ENCODE measurements at places on chromosomes 12 and 14.
A peak's percentile ranks its signal among the peaks of the same experiment; 100 is the strongest.

GRCh38 chr14:105938055-105938863 lies 411.9 kb downstream of the TMEM121 start:
- peak; percentile 54 for DNase-seq

- DNase-seq, result no peak
Measured at GRCh38 chr12:60078026-60078425, 482.2 kb downstream of the SLC16A7 start.

- DNase-seq, result no peak
Measured at GRCh38 chr12:59678759-59679411, 83.1 kb downstream of the SLC16A7 start.

- no peak for DNase-seq
Measured at GRCh38 chr12:31406345-31406744, 80.4 kb upstream of the SINHCAF start.

- DNase-seq, result no peak
Measured at GRCh38 chr12:79373896-79374499, 316.8 kb downstream of the PAWR start.

DNA sequence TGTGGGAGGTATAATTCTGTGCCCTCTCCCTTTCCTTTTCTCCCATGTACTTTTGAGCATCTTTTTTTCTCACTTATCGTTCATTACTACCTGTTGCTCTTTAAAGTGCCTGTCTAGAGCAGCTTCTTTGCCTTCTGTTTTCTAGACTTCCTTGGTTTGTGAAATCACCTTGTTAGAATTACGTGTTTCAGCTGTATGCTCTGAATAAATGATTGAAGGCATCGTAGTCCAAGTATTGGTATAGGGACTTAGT lies 1.3 kb downstream of the NEDD1 start:
- DNase-seq, result no peak

DNA sequence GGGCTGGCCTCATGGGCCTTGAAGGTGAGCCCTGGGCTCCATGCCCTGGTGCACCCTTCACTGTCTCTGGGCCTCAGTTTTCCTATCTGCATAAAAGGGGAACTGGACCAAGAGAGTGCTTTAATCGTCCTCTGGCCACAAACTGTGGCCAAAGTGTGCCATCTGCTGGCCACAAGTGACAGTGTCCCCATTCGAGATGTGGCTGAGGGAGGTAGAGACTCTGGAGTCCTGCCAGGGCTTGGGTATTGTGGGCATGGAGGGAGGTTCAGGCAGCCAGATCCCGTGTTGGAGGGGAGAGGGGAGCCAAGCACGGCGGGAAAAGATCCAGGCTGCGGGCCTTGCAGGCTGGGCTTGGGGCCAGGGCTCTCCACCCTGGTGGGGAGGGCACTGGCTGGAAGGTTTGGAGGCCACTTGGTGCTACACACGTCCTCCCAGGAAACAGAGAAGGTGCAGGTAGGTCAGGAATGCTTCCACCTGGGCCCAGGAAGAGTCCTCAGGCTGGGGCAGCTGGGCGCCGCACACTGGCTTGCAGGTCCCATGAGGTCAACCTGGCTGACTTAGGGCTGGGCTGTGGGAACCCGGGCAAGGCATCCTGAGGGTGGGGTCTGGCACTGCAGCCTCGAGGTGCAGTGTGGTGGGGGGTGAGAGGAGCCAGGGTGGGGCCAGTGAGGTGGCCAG lies 7.3 kb upstream of the KIF26A start:
- DNase-seq, result peak; percentile 72

DNA sequence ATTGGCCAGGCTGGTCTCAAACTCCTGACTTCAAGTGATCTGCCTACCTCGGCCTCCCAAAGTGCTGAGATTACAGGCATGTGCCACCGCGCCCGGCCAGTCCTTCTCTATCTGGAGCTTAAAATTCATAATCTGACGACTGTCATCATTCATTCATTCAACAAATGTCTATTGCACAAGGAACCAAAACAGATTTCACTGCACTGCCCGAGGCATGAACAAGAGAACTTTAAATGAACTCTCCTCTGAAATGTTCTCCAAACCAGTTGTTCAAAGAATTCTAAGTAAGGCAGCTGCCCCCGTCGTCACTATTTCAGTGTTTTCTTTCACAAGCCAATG lies 44.8 kb upstream of the METAP2 start:
- no peak for DNase-seq

GRCh38 chr14:63717702-63718101 lies 10.2 kb downstream of the SGPP1 start:
- DNase-seq, result no peak

- DNase-seq, result peak; percentile 32
Measured at GRCh38 chr12:130011611-130012385, 108.0 kb upstream of the TMEM132D start.
